ENCODE measurements at places on chromosomes 7 and 10.

GRCh38 chr7:33932221-33932620 lies 26.9 kb downstream of the BMPER start:
- DNase-seq, result no peak

DNA sequence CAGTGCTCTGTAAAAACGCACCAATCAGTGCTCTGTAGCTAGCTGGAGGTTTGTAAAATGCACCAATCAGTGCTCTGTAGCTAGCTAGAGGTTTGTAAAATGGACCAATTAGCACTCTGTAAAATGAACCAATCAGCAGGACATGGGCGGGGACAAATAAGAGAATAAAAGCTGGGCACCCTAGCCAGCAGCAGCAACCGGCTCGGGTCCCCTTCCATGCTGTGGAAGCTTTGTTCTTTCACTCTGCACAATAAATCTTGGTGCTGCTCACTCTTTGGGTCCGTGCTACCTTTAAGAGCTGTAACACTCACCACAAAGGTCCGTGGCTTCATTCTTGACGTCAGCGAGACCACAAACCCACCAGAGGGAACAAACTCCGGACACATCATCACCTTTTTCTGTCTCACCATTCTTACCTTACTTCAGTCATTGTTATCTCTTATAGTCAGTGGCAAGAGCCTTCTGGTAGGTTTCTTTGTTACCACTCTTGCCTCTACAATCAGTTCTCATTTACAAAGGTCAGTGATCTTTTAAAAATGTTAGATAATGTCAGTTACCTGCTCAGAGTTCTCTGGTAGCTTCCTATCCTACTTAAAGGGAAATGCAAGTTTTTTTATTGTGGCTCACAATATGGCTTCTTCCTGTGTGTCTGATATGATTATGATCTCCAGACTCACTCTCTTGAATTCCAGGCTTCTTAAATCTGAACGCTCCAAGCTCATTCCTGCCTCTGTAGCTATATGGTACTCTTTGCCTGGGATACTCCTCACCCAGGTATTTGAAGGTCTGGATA lies 4.5 kb downstream of the STAM start:
- DNase-seq, result no peak

DNA sequence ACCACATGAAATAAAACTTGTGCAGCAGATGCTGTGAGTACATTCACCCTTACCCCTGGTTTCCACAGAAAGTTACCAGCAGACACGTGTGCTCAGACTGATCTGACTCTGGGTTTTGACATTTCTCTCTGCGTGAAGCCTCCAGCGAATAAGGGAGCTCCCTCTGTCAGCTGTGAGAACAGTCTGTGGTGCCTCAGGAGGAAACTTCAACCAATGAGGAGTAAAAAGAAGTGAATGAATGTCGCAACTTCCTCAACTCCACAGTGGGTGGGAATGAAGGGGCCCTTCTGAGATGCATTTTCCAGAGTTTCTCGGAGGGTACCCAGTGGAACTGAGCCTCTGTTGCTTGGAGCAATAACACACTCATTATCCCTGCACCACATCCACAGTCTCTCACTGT lies 743.4 kb downstream of the TNS3 start:
- DNase-seq, result no peak

DNA sequence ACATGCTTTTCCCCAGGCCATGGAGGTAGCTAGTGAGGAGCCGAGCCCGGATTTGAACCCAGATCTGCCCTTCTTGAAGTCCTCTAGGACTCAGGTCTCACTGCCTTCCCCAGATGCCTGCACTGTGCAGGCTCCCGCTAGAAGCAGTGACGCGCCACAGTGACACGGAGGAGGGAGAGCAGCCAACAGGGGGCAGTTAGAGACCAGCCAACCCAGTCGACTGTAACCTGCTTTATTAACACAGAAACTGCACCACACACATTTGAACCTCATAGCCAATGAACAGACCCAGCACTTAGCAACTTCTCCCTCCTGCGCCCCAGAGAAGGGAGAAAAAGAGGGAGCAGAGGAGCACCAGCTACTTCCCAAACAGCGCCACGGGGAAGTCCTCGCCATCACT lies 27.4 kb downstream of the PILRA start:
- no peak for DNase-seq

GRCh38 chr7:39637400-39637799 lies 14.0 kb downstream of the RALA start:
- no peak for DNase-seq

GRCh38 chr7:2760098-2760889 lies 72.3 kb downstream of the AMZ1 start:
- DNase-seq, result no peak

DNA sequence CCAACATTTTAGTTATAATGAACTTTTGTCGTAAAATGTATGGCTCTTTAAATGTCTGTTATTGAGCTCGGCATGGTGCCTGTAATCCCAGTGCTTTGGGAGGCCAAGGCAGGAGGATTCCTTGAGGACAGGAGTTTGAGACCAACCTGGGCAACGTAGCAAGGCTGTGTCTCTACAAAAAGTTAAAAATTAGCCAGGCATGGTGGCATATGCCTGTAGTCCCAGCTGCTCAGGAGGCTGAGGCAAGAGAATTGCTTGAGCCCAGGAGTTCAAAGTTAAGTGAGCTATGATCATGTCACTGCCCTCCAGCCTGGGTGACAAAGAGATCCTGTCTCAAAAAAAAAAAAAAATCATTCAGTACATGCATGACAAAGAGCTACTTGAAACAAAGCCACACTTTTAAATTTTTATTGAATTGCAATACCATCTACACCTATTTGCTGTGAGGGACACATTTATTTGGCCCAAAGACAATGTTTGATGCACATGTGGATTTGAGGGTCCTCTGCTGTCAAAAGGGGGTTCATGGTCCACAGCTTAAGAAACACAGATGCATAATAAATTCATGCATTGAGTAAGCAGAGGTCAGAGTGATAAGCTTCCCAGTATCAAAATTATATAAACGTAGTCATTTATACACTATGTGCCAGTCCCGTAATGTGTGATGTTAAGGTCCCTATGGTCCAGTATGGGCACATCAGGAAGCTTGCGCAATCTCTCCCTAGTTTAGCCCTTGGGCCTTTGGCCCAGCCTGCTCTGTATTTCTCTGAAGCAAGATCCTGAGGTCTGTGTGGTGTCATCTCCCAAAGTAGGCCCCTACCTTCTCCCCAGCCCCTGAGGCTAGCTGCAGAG lies 4.4 kb upstream of the MALSU1 start:
- no peak for DNase-seq

DNA sequence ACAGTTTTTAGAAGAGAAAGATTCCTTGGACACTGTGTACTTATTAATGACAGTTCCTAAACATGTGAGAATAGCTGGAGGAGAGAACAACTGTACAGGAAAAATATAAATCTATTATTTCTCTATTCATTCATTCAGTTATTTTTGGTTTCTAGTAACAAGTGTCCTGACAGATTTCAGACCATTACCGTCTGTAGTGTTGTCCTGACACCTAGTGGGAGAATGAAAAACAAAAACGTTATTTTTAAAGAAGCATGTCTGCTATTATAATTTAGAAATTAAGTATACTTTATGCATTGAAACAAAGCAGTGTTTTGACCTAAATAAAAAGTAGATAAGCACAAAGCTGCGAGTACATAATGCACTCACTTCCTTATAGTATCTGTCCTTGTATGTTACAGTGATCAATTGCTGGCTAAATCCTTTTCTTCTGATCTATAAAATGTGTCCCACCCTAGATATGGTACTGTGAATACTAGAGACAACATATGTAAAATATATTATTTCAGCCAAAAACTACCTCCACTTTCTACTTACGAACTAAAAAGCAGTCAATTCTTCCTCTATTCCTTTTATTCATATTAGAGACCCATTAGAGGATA lies 575.6 kb downstream of the ARL4A start:
- no peak for DNase-seq

DNA sequence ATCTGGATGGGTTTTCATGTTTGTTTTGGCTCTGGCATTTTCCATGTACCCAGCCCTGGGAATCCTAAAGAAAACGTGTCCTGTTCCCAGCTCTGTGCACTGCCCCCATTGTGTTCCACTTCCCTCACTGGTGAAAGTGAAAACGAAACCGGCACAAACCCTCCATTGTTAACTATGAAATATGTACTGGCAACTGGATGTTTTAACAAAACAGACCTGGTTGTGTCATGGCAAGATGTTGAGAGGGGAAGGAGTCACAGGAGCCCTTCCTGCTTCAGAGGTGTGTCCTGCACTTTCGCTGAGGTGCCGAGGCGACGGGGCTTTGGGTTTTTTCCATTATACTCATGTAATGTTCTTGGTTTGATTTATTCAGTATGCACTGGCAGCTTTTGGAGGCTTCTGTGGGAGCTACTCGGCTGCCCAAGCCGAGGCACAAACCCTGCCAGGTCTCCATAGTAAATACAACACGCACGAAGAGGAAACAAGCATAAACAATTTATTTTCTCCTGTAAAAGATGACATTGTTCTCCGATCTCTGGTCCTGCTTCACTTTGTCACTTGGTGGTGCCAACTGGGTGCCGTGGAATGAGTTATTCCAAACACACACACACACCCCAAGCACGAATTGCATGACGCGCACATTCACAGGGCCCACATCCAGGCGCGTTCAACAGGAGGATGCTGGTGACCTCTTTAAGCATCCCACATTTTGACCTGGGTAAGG lies 118.2 kb downstream of the CDK6 start:
- DNase-seq, result peak; percentile 48

GRCh38 chr7:5237286-5237685 lies 45.5 kb upstream of the SLC29A4 start:
- peak; percentile 52 for DNase-seq

DNA sequence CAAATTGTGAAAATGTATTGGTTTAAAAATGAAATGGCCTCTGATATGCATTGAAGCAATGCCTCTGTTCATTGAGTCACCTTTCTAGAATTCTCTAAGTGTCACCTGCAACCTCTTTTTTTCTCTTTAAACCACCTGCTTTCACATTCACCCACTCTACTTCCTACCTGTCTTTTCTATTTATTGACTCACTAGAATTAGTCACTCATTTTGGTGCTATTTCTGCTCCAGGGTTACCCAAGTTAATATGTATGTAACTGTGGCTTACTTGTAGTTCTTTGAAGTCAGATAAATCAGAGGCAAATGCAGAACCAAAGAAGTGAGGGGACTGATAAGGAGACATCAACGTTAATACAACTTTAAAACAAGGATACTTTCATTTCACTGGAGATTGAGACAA lies 674.7 kb downstream of the CCSER2 start:
- no peak for DNase-seq

- no peak for DNase-seq
Measured at GRCh38 chr10:36671607-36672006, 453.8 kb upstream of the ANKRD30A start.

DNA sequence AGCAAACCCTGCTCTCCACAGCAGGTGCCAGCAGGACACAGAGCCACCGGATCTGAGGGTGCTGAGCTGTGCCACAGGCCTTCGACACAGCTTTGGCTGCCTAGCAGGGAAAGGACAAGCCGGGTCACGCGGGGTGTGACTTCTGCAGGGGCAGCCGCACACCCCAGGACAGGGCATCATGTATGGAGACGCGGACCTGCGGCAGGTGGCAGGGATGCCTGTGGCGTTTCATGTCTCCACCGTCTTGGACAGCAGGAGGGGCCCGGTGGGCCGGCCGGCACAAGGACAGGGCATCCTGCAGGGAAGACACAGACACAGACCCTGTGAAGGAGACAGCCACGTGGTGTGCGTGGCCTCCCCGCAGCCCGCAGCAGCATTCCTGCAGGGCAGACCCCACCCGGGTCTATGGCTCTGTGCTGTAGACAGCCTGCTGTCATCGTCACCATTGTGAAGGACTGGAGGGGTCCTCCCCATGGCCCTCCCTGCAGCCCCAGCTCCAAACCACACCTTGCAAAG lies 109.2 kb downstream of the PDGFA start:
- no peak for DNase-seq

DNA sequence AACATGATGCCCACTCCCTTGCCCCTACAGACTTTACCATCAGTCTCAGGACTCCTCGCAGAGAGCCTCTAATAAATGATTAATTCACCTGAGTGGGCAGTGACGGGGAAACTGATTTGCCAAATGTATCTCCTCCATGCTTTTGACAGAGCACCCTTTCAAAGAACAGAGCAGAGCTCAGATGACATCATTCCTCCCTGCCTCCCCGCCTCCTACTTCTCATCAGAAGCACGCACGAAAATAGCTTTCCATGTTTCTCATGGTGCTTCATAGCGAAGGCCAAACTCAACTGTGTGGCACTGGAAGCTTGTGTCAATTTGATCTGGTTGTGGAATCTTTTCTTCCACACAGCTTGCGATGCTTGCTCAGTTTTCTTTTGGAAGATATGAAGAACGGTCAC lies 442.5 kb downstream of the RPS24 start:
- DNase-seq, result no peak

DNA sequence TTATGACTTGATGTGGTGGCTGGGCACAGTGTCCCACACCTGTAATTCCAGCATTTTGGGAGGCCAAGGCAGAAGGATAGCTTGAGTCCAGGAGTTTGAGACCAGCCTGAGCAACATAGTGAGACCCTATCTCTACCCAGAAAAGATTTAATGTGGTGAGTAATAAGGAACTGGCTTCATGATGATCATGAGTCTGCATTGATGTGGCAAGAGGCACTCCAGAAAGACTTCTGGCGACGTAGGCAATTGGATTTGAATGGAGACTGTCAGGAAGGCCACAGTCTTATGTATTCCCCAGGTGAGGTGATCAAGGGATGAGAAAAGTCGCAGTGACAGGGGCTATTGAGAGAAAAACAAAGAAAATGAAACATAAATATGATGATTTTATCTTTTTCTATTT lies 138.0 kb downstream of the CACNB2 start:
- DNase-seq, result no peak

DNA sequence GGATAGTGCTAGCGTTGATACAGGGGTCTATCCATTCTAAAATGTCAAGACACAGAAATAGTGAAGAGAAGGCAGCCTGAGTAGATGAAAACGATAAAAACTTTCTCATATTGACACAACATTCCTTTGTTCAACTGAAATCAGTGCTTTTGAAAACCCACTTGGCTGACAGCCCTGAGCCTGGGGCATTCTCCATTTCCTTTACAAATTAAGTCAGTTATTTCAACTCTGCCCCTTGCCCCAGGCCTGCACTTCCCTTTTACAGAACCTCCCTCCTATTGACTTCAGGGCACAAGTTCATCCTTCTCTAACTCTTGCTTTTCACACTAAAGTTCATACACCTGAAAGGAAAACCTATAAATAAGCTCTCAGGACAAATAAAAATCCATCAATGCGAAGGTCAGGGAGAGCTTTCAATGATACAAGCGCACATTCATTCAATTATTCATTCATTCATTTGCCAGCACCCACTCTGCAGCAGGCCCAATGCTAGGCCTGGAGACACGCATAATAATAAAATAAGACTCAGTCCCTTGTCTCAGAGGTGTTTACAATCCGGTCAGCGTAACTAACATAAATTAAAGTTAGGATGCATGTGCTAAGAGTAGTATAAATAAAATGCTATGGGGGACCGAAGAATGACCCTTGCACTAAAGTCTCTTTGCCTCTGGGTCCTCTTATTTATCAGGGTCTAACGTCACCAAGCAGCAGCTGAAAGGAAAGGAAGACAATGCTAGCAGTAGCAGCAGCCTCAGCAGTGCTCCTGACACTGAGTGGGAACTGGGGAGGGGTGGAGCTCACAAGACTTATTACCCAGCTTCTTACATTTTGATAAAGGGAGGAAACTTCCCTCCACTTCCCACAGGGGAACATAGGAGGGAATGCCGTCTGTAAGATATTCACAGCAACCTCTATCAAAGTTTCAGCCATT lies 134.8 kb downstream of the PDE1C start:
- no peak for DNase-seq

- no peak for DNase-seq
Measured at GRCh38 chr7:150838965-150839650, 13.2 kb upstream of the AOC1 start.
